ENCODE measurements at places on chromosomes 4 and X.

GRCh38 chr4:75512386-75513211, 1.6 kb downstream of the RCHY1 start:
- DNase-seq, result peak; percentile 55

DNA sequence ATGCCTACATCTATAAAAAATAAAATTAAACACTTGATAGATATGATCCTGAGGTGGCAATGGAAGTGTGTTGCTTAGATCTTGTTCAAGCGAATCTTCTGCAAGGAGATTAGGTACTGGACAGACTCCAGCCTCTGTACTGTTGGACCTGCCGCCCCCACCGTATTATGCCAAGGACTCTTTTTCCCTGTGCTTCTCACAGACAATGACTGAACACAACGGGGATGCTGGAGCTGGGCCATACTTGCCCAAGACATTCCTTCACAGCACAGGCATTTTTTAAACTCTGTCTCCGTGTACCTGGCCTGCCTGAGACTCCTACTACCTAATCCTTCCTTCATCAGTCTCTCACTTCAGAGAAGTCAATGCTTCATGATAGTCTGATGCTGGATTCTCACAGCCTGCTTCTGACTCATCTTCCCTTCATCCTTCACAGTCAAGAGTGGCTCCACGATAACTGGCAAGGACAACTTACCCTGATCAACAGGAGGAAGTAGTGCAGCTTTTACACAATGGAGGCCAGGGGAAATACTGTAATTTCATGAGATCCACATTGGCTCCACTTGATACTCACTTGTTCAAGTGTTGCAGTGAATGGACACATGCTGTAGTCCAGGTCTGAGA, 754.6 kb upstream of the AGA start:
- DNase-seq, result no peak

- no peak for DNase-seq
Measured at GRCh38 chr4:52299120-52299519, 248.0 kb downstream of the SPATA18 start.

DNA sequence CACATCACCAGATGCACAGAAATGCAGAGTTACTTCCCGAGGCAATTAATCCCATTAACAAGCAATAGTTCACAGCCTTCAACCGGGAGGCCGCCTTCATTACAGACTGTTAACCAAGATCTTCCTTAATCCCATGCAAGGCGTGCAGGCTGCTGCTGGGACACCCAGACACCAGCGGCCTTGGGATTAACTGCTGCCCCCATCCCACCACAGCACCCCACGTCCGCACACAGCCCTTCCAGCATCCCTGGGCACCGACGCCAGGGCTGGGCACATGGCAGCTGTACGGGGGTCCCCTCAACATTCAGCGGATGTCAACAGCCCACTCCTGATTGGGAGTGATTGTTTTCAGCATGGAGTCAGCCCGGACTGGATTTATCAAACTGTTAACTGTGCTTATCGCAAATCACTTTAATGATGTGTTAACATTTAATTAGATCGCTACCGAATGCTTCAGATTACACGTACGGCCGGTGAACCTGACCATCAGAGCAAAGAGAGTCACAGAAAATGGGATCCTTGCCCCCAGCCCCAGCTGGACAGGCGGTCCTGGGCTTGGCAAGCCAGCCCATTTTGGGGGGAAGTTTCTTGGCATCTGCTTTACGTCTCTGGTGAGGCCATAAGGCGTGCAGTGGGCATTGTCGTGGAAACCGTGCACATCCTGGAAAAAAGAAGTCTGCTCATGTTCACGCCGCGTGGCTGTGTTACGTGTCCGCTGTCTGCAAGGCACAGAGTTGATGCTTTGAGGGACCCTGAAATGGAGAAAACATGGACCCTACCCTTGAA, 126.4 kb downstream of the HMX1 start:
- no peak for DNase-seq

GRCh38 chr4:184190711-184191110, 27.0 kb downstream of the ENPP6 start:
- no peak for DNase-seq
